ENCODE measurements at places on chromosomes 6 and 20.

- no peak for DNase-seq
Observed at GRCh38 chr6:124669713-124670480, 292.3 kb upstream of the RNF217 start.

DNA sequence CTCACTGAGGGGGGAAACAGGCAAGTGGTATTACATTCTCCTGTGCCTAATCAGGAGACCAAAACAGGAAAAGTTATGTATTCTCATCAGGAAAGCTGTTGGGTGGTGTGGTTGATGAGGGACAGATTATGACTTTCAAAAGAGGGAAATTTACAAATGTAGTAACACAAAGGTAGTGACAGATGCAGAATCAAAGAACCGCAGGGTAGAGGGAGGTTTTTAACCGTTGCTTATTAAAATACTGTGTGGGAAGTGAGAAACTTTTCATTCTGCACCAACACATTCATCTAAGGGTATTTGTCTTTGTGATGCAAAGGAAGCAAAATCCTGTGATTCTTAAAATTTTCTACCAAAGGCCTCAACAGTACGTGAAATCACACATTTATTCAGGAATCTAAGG lies 288.2 kb upstream of the MAN1A1 start:
- no peak for DNase-seq

- DNase-seq, result no peak
Observed at GRCh38 chr6:129667621-129668020, 42.4 kb downstream of the ARHGAP18 start.

DNA sequence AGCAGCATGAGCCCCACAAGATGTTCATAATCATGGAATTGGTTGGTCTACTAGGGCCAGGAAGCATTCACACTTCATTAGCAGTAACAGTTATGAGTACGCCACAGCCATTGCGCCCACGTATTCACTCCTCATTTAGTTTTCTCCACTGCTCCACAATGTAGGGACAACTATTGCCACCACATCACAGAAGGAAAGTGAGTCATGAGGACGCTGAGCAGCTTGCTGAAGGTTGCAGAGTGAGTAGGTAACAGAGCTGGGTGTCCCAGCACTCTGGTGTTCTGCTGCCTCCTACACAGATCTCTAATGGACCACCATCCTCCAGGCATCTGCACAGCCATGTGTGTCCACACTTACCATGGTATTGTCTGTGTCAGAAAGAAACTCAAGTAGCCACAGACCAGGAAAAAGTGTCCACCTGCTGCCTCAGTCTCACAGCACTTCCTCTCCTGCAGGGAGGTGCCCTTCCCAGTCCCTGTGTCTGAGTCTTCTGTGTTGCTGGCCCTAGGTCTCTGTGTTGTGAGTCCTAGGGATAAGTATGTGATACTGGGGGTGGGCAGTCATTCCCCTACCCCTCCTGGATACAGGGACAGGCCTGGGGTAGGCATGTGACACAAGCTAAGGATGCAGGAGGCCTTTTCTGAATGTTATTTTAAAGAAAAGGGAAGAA lies 103.9 kb downstream of the TTLL2 start:
- no peak for DNase-seq

- DNase-seq, result peak; percentile 57
Observed at GRCh38 chr20:43749734-43750294, 23.0 kb upstream of the GTSF1L start.

- DNase-seq, result no peak
Observed at GRCh38 chr6:107894809-107895396, 63.1 kb downstream of the SEC63 start.

DNA sequence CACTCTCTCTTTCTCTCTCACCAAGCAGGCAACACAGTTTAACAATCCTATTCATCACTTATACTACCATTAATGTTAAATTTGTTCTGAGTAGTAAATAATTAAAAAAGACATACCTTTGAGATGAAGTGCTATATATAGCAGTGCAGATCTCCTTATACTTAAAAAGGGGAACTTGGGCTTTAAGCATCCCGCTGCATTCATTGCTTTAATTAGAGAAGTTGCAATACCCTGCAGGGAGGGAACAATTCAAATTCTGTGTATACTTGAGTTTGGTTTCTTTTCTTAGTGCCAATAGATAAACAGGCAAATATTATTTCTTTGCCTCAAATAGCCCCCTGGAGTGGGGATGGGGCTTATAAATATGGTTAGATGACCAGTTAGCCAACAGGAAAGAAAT lies 10.8 kb upstream of the ZBTB24 start:
- DNase-seq, result no peak

DNA sequence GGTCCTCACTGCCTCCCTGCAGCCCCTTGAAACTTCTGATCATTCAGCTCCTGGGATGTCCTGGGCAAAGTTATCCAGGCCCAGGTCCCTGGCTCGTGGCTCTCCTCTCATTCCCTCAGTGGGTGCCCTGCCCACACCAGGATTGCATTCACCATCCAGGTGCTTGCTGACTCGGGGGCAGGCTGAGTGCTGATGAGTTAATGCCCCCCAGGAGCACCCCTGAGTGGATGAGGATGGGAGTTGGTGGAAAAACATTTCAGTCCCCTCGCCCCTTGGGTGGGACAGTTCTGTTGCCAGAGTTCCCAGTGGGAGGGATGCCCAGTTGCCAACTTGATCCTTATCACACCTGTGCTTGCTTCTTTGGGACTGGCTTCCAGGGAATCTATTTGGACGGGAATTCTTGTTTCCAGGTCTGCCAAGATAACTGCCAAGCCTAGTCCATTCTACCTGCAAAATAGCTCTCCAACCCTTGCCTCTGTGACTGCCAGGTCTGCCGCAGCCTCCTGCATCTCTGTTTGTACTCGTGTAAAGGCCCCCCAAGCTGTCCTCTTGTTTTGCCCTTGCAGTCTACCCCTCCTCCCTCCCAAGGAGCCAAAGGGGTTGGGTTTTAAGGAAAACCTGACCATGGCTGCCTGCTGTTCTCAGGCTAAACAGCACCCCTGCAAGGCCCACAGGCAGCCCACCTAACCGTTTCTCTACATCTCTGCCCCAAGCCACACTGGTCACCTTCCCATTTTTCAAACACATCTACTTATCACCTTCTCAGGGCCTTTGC lies 11.6 kb upstream of the RSPO4 start:
- DNase-seq, result no peak

GRCh38 chr6:159505140-159505922 lies 187.7 kb downstream of the SOD2 start:
- DNase-seq, result no peak

- DNase-seq, result no peak
Observed at GRCh38 chr6:136173519-136174507, 76.3 kb downstream of the MTFR2 start.

DNA sequence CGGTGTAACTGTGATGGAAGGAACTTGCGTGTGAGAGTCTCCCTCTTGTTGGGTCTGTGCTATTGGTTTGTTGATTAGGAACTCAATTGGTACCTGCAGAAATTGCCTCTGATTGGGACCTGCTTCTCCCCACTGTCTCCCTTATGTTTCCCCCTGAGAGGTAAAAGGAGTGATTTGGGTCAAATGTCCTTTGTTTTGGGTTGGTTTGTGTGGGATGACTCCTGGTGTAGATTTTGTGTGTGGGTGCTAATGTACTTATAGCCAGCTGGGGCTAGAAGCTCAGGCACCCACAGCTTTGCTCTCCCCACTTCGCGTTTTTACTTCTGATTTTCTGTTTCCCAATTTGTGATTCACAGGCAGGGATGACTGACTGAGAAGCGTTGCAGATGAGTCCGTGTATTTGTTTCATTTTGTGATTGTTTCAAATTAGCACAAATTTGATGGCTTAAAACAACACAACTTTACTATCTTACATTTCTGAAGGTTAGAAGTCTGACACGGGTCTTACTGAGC lies 79.1 kb downstream of the UTRN start:
- DNase-seq, result no peak

GRCh38 chr20:62880935-62881661 lies 19.5 kb upstream of the TCFL5 start:
- no peak for DNase-seq

GRCh38 chr6:166656230-166657151 lies 29.4 kb upstream of the RPS6KA2 start:
- no peak for DNase-seq

- no peak for DNase-seq
Observed at GRCh38 chr6:44176762-44177509, 18.3 kb downstream of the CAPN11 start.

DNA sequence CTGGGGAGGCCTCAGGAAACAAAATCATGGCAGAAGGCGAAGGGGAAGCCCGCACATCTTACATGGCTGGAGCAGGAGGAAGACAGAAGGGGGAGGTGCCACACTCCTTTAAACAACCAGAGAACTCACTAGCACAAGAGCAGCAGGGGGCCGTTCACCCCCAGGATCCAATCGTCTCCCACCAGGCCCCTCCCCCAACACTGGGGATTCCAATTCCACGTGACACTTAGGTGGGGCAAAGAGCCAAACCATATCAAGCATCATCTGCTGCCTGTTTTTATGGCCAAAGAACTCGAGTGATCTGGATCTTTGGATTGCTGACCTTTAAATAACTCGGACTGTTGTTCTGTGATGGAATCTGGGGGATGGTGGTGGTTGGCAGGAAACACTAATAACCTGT lies 28.0 kb downstream of the PNLDC1 start:
- no peak for DNase-seq

DNA sequence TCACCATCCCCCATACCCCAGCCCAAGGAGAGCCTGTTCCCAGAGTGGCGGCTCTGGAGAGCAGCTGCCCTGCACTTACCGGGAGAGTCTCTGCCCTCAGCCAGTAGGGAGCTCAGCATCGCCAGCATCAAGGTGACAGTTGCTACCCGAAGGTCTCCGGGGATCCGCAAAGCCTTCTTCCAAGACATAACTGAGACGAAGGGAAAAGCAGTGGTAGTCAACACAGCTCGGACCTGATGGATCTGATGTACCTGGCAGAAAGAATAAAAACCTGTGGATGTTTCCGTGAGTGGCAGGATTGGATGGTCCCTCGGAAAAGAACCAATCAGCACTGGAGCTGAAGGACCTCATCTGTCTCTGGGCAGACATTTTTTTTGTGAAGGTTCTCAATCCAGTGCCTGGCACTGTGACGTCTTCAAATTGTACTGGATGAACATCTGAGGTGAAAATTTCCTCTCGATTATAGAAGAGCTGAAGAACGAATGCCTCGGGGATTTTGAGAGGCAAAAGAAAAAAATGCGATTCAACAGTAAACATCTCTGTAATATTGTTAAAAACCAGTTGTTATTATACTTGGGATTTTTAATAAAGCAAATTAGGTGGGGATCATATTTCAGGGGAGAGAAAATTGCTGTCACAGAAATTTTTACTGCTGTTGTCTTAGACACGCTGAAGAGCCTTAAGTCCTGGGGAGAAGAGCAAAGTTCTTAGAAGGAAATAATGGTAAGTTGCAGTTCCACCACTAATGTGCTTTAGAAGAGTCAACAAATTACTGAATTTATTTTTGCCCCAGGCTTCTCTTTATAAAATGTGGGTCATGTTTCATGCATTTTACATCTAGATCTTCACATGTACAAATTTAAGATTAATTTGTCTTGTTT lies at the start of gene HLA-DQB1:
Gene HLA-DQB1 (minus strand): TSS at position 238 of the 881 bp plus-strand sequence. CDS start 50 bp downstream, at position 188.
- no peak for DNase-seq

GRCh38 chr6:32111424-32112066 lies 2.4 kb upstream of the TNXB start:
- no peak for DNase-seq

DNA sequence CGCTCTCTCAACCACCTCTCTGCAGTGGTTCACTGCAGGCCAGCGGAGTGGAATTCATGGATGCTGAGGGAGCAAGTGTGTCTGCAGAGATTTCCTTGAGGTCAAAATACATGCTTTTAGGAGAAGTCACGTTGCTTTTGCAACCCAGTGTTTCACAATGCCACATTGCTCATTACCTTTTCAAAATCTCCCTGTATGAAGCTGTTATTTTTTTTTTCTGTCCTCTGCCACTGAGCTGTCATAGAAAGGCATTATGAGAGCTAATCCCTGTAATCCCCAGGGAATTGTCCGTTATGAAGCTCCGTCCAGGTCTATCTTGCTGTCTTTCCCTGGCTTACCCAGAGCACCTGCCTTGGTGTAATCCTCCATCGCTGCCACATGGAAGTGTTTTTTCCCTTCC lies 60.5 kb upstream of the SLC22A23 start:
- no peak for DNase-seq

DNA sequence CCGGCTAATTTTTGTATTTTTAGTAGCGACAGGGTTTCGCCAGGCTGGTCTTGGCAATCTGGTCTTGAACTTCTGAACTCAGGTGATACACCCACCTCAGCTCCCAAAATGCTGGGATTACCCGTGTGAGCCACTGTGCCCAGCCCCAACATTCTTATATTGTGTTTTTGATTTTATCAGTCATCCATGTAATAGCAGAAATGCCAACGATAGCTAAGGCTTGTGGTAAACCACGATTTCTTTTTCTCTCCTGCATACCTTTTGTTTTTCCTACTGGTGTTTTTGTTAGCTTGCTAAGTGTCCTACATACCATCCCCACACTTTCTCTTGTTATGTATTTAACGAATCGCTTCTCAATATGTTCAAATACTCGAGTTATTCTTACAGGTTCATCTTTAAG lies 12.1 kb downstream of the PHACTR2 start:
- no peak for DNase-seq

- DNase-seq, result no peak
Observed at GRCh38 chr20:43909720-43910119, 4.9 kb upstream of the TOX2 start.

GRCh38 chr6:154166140-154166539 lies 127.1 kb downstream of the OPRM1 start:
- DNase-seq, result no peak

DNA sequence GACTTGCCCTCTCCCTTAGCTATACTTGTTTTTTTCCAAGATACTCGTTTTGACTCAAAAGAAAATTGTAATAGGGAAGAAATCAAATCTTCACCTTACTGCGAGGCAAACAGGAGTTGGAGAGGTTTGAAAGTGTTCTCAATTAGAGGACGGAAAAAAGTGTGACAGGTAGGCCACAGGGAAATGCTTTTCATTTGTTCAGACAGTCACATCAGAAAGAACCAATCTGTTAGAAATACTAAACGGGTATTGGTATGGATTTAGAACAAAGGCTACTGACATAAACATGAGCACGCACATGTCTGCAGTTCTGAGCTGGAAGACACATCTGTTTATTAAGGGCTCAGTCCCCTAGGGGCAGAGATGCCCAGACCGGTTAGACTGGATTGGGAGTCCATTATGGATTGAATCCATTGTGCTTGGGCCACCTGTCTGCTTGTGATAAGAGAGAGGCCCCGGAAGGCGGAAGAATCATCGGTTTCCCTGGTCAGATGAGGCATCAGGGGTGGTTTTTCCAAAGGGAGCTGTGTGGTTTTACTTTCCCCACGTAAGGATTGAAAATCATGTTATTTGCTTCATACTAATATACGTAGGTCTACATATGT lies 220.9 kb upstream of the MYLIP start:
- no peak for DNase-seq

DNA sequence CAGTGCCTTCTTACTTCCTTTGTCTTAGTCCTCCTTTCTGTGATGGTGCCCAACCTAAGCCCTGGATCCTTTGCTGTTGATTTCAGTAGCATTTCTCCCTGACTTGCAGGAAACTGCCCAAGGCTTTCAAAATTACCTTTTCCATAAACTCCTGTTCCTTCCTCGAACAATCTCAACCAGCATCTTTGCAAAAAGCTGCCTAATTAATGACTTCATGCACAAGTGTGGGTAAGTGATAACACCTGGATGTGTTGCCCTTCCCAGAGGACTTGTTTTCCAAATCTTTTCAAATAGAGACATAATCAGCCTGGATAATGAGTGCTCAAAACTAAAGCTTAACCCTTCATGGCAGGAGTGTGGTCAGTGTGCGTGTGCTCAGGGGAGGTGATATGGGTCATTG lies 118.0 kb downstream of the PCSK2 start:
- no peak for DNase-seq
